ENCODE measurements at places on chromosomes 7 and 10. TPM values are rescaled to one million over a fixed set of nuclear protein-coding genes. Genes with fewer than 3 reads are reported as not detected.

DNA sequence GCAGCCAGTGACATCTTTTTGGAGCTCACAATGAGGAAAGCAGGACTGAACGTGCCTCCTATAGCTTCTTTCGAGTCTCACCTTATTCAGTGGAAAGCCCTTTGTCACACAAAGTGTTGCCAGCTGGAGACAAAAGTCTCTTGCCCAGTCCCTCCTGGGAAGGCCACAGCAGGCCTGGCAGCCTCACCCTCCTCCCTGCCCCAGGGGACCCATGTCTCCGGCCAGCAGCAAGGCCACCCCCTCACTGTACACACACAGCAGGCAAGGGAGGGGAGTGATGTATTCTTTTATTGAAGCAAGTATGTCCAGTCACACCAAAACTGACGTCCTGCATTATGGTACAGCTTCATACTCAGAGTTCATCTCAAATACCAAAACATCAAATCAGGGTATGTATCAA is 56.0 kb downstream of the CSGALNACT2 start:
- H3K27ac ChIP-seq = no peak overlapping the region
- no peaks in the 10 kb centered on the region for H3K36me3 ChIP-seq
- DNase-seq = no peak
- H3K27me3 ChIP-seq = no peaks in the 10 kb centered on the region

GRCh38 chr7:42262964-42263363 is 26.0 kb upstream of the GLI3 start:
- no peaks in the 10 kb centered on the region for H3K36me3 ChIP-seq

DNA sequence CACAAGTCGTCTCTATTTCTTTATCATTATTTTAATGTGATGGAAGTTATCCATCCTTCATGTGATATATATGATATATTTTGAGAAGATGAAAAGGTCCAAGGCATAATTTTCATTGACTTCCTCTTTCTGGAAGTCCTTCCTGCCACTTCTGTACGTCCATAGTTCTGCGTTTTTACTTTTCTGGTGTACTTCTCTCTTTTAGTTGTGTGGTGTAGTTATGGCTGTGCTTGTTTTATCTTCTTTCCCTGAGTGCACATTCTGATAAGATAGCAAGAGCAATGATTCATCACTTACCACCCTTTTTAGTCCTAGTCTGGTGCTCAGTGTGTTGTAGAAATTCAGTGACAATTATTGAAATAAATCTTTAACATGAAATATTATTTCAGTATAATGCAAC is 231.3 kb upstream of the FERD3L start:
- no peak overlapping the region for H3K27ac ChIP-seq
- H3K36me3 ChIP-seq = no peaks in the 10 kb centered on the region
- H3K4me1 ChIP-seq = no peaks in the 10 kb centered on the region
- no peak for DNase-seq
- H3K4me3 ChIP-seq = no peak overlapping the region

DNA sequence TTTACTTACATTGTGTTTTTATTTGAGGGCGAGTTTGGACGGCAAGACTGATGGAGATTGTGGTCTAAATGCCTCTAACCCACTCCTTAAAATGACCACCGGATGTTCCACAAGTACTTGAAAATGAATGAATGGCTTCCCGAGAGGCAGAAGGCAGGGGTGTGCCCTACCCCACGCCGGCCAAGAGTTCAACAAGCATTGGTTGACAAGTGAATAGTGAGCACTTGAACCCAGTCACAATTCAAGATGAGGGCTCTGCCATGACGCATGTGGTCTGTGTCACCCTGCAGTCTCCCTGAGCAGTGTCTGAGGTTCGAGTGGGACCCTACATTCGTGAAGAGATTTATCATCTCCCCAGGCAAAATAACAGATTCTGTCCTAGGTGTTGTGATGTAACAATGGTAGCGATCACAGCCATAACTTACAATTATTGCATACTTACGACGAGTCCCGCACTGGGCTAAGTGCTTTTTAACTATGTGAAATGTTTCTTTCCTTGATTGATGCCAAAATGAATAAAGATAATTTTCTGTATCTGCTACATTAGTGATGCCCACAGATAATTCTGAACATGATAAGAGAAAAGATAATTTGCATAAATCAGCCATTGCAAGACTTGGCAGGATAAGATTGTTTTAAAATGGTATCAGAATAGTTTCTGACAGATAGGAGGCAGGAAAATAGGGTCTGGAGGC is 305.4 kb downstream of the WDR37 start:
- no peaks in the 10 kb centered on the region for H3K36me3 ChIP-seq
- no peaks in the 10 kb centered on the region for H3K4me1 ChIP-seq
- no peak overlapping the region for H3K27ac ChIP-seq
- no peaks in the 10 kb centered on the region for H3K27me3 ChIP-seq
- H3K4me3 ChIP-seq = no peak overlapping the region

GRCh38 chr10:122287570-122287969 is 16.5 kb downstream of the BTBD16 start:
- H3K4me1 ChIP-seq = no peaks in the 10 kb centered on the region
- no peak for DNase-seq
- no peaks in the 10 kb centered on the region for H3K36me3 ChIP-seq
- no peak overlapping the region for H3K4me3 ChIP-seq
- no peaks in the 10 kb centered on the region for H3K27me3 ChIP-seq
- no peak overlapping the region for H3K27ac ChIP-seq

DNA sequence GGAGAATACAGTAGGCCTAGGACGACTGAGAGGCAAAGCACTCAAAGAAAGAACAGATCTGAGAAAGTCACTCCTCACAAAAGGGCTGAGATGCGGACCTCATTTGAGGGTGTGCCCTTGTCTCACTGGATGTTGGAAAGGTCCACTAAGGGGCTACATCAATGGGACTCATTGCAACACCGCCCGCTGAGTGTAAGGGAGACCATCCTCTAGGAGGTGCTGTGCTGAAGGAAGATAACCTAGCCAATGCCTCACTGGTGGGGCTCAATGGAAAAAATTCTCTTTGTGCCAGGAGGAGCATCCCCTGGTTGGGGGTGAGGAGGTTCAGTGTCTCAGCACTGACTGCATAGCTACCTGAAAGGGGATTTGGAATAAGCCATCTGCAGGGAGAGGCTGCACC is 758.7 kb upstream of the CELF2 start:
- H3K36me3 ChIP-seq = no peaks in the 10 kb centered on the region
- DNase-seq = no peak
- no peak overlapping the region for H3K27ac ChIP-seq
- H3K4me1 ChIP-seq = no peaks in the 10 kb centered on the region
- H3K4me3 ChIP-seq = no peak overlapping the region

- no peak overlapping the region for H3K4me3 ChIP-seq
- DNase-seq = no peak
- no peak overlapping the region for H3K27ac ChIP-seq
- H3K36me3 ChIP-seq = no peaks in the 10 kb centered on the region
These were observed 21.9 kb upstream of the NEUROD6 start for GRCh38 chr7:31362401-31362800.

GRCh38 chr7:46744957-46745706 is 824.1 kb upstream of the IGFBP3 start:
- peaks cover 10% of the 10 kb centered on the region for H3K4me1 ChIP-seq
- no peak for DNase-seq
- no peaks in the 10 kb centered on the region for H3K36me3 ChIP-seq
- H3K27ac ChIP-seq = no peak overlapping the region

DNA sequence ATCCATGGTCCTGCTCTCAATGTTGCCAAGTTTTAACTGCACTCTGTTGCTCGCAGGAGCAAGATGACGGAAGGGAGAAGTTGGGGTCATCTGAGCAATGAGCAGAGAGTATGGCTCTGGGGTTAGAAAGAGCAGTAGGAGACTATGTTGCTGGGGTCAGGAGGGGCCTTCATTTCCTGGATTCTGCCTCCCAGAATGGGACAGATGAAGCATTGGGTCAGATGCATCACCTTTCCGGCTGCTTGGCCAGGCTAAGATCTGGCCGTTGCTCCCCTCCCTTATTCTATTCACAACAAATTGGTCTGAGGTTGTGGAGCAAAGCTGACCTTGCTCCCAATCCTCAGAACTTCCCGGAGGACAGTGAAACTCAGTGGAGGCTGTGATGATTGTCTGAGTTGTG is 22.4 kb downstream of the STMP1 start:
- H3K4me1 ChIP-seq = no peaks in the 10 kb centered on the region
- no peak for DNase-seq
- no peak overlapping the region for H3K27ac ChIP-seq
- no peak overlapping the region for H3K4me3 ChIP-seq
- no peaks in the 10 kb centered on the region for H3K27me3 ChIP-seq

- no peak overlapping the region for H3K27ac ChIP-seq
- DNase-seq = no peak
- H3K4me3 ChIP-seq = no peak overlapping the region
- H3K4me1 ChIP-seq = no peaks in the 10 kb centered on the region
- H3K27me3 ChIP-seq = no peaks in the 10 kb centered on the region
These were observed 97.5 kb downstream of the PTPN20 start for GRCh38 chr10:47008769-47009168.

DNA sequence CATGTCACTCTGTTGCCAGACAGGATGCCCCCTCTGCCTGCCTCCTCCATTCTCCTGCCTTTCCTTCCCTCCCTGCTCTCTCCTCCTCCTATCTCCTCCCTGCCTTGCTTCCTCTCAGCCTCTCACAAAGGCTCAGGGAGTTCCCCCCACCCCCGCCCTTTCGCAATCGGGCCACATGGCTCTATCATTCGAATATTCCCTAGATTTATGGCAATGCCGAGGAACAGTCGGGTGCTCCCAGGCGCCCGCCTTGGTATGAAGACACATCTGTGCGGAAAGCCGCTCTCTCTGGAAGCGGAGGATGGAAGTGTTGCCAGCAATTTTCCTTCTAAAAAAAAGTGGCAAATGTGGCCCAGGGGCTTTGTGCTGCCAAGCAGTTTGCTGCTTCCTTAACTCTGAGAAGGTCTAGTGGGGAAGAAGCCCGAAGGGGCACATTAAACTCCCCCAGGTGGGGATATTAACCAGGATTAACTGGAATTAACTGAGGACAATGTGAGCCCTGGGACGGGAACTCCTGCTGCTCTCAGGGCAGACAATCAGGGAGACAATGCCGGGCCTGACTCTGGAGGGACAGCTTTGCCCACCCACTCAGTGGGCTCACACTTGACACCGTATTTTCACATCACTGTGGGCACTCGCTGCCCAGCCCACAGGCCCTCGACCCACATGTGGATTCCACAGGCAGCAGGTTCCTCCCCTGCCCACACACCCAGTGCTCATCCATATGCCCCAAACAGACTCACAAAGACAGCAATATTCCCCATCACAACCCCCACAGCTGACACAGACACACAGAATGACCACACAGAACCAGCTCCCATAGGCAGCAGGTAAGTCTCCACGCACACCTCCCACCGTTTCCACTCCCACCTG is 88.4 kb upstream of the SMNDC1 start:
- no peak for DNase-seq
- H3K27ac ChIP-seq = no peak overlapping the region
- H3K36me3 ChIP-seq = no peaks in the 10 kb centered on the region

DNA sequence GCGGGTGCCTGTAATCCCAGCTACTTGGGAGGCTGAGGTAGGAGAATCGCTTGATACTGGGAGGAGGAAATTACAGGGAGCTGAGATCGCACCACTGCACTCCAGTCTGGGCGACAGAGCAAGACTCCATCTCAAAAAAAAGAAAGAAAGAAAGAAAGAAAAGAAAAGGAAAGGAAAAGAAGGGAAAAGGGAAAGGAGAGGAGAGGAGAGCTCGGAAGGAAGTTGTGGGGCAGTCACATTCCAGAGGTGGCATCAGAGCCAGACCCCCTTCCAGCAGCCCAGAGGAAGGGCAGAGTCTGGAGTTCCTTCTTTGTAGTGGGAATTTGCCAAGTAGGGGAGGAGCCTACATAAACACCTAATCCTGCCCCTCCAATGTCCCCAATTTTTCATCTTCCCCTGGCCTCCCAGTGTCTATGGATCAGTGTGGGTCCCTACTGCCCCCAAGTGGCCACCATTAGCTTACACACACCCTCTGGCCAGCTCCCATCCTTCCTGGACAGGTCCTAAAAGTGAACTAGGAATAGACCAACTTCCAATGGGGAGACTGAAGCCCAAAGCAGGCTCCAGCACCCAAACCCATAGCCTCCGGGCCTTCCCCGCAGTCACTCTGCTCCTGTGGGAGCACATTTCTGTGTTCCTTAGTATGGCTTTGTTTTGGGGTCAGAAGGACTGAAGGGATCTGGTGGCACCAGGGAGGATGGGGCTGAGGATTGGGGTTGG is 39.6 kb upstream of the HSPB1 start:
- H3K27me3 ChIP-seq = peaks cover 15% of the 10 kb centered on the region
- H3K27ac ChIP-seq = no peak overlapping the region
- H3K36me3 ChIP-seq = no peaks in the 10 kb centered on the region
- no peak overlapping the region for H3K4me3 ChIP-seq

- H3K36me3 ChIP-seq = no peaks in the 10 kb centered on the region
- no peaks in the 10 kb centered on the region for H3K27me3 ChIP-seq
- DNase-seq = no peak
- H3K27ac ChIP-seq = no peak overlapping the region
- H3K4me3 ChIP-seq = no peak overlapping the region
- H3K4me1 ChIP-seq = no peaks in the 10 kb centered on the region
These were observed 48.6 kb downstream of the ARHGAP19 start for GRCh38 chr10:97243836-97244235.

DNA sequence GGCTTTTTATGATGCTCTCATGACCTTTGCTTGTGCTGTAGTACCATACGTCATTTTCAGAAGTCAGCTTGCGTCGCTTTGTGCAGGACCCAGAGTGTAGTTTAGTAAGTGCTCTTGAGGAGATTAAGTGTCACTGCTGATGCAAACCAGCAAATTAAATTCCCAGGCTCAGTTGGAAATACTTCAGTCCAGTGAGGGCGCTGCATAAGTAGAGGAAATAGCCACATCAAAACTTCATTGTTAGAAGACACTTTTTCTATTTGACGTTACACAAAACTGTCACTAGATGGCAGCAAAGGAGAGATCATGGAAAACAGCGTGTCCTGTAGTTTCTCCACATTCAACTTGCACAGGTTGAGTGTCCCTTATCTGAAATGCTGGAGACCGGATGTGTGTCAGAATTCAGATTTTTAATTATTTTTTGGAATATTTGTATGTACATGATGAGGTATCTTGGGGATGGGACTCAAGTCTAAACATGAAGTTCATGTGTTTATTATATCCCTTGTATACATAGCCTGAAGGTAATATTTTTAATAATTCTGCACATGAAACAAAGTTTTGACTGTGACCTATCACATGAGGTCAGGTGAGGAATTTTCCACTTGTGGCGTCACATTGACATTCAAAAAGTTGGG is 7.9 kb downstream of the ZNF22 start:
- no peaks in the 10 kb centered on the region for H3K36me3 ChIP-seq
- peak; percentile 55 for DNase-seq

GRCh38 chr10:13349463-13350274 is 1.6 kb upstream of the SEPHS1 start:
- peak; percentile 63 for DNase-seq
- H3K36me3 ChIP-seq = no peaks in the 10 kb centered on the region
- H3K4me3 ChIP-seq = peak overlapping the region; percentile 74
- no peak overlapping the region for H3K27ac ChIP-seq
- no peaks in the 10 kb centered on the region for H3K27me3 ChIP-seq

Gene SAP25
- total RNA-seq = not detected

Gene LRGUK
- 0.78 TPM for total RNA-seq

Gene OR2A12
- total RNA-seq = not detected

Gene STEAP1B
- 1.3 TPM for total RNA-seq
